ENCODE measurements at places on chromosomes 2 and 18. TPM values are rescaled to one million over a fixed set of nuclear protein-coding genes. Genes with fewer than 3 reads are reported as not detected.

- no peak for DNase-seq
These were observed 8.4 kb downstream of the KCNIP3 start for GRCh38 chr2:95305380-95306061.

The LBX2 gene
- 0.76 TPM for polyA plus RNA-seq

The ANKAR gene
- polyA plus RNA-seq: 3.5 TPM

GRCh38 chr2:234677758-234678538 is 181.1 kb upstream of the ARL4C start:
- no peak for DNase-seq

The ASXL3 gene
- polyA plus RNA-seq: 0.16 TPM

The PCBP1 gene
- polyA plus RNA-seq: 63.8 TPM

DNA sequence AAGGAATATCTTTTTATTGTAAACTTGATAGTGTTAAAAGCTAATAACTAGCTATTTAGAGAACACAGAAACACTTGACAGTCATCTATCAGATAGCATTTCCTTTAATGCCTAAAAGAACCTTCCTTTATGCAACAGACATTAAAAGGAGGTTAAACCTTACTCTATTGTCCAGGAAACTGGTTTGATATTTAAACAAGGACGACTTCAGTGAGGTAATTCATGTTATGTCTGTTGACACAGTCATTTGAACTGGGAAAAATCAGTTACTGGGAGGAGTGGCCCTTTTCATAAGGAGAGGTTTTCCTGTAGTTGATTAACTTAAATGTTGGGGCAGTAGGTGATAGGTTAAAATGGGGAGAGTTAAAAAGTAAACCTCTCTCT is 6.7 kb downstream of the TGIF1 start:
- DNase-seq: no peak

DNA sequence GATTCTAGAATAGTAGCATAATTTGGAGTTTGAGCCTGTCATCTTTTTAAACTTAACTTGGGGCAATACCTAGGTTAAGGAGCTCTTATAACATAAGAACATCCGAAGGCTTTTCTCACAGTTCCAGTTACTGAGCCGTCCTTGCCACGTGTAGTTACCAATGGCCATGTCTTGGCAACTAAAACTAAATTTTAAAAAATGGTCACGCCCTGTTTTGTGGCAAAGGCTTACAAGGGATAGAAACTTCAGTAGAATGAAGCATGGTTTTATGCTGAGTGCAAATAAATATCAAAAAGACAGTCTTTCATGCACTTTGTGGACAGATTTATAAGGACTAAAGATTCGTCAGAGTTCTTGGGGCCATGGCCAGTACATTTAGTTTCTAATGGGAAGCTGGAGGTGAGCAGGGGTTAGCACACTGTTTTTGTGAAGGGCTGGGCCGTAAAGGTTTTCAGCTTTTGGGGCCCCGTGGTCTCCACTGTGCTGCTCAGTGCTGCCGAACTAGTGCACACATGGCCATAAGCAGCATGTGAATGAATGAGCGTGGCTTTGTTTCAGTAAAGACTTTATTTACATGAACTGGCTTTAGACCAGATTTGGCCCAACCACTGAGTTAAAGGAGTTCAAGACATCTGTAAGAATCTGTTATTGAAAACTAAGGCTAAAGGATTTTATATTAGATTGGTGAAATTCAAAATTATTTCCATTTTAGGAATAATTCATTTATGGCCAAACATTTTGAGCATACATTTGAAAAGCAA is 41.1 kb downstream of the GRHL1 start:
- no peak for DNase-seq

- no peak for DNase-seq
These were observed 543 bp downstream of the HADHB start for GRCh38 chr2:26245231-26245732.

- no peak for DNase-seq
These were observed 113.9 kb downstream of the INO80D start for GRCh38 chr2:205972113-205972512.

DNA sequence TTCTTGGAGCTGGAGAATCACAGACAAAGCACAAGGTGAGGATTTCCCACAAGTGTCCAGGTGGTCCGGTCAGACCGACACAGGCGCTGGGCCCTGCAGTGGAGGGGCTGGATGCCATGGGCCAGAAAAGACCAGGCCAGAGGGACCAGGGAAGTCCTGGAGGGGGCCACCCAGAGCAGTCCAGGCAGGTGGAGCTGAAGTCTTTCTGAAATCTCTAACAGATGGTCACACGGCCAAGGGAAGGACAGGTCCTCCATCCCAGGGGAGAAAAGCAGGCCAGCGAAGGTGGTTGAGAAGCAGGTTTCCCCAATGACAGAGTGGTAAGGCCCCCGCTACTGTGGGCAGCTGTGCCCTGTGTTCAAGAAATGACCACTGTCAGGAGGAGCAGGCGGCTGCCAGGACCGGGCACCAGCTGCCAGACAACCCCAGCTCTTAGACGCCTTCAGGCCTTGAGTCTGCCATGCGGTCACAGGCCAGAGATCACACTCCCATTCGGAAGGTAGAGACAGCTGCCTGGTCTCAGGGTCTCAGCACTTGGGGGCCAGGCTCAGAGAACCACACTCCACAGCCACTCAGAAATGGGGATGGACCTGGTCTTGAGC is 25.9 kb downstream of the HS1BP3 start:
- DNase-seq: no peak

DNA sequence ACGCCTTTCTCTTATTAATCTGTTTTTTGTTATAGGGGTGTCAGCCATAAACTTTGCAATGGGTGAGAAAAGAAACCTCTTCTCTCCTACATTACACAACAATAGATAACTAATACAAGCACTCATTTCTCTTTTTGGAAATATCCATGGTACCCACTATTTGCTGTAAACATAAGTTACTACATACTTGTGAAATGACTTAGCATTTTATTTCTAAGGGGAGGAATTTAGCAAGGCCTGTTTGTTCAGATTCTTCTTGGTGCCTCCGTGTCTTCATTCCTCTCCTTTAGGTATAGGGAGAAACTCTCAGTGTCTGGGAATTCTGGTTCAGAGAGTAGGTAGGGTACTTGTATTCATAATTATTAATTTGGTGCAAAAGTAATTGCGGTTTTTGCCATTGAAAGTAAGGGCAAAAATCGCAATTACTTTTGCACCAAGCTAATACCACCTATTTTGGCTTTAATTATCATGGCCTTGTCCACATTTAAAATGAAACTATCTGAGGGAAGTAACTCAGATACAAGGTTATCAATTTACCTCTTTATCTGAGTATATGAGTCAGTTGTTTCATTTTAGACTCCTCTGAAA is 134.8 kb downstream of the MREG start:
- no peak for DNase-seq

GRCh38 chr2:136000502-136000901 is 15.1 kb upstream of the DARS1 start:
- DNase-seq: no peak

DNA sequence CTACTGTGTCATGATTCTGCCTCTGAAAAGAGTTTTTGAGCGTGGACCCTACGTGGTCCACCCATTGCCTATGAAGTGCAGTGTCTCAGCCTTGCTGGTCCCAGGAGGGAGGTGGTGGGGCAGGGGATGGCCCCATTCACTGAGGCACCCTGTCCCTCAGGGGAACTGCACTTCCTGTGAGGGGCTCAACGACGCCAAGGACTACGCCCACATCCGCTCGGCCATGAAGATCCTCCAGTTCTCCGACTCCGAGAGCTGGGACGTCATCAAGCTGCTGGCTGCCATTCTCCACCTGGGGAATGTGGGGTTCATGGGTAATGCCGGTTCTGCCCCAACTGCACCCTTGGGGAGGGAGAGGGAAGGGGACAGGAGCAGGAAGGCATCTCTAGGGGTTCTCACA is 42.5 kb downstream of the MYO7B start:
- no peak for DNase-seq

- DNase-seq: no peak
These were observed 62.1 kb downstream of the LRRTM1 start for GRCh38 chr2:80242355-80242910.

The BUB1 gene
- 14.1 TPM for polyA plus RNA-seq

The PTGR3 gene
- polyA plus RNA-seq: 30.9 TPM

GRCh38 chr2:26074676-26075075 is 40.8 kb downstream of the RAB10 start:
- DNase-seq: no peak

The ZNF236 gene
- polyA plus RNA-seq: 5.3 TPM

The SP140 gene
- 1.5 TPM for polyA plus RNA-seq

- DNase-seq: no peak
These were observed 57.8 kb downstream of the KIF1A start for GRCh38 chr2:240762249-240762648.

- DNase-seq: no peak
These were observed 260.4 kb upstream of the DSEL start for GRCh38 chr18:67776929-67777328.

The IL1RN gene
- not detected for polyA plus RNA-seq

DNA sequence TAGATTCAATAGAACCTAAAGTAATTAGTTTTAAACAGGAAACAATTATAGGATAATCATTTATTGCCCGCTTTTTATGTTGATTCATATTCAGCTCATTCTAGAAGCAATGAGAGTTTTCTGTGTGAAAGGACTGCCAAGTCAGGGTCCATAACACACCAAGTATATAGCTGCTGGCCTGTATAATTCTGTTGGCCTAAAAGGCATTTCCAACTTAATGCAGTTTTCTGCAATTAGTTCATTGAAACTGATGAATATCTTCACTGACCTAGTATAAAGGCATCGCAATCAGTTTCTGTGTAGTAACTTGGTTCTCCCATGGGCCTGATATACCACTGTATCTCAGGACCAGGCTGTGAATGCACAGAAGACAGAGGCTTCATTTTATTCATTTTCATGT is 69.1 kb upstream of the GRB14 start:
- DNase-seq: no peak

The VSNL1 gene
- 0.86 TPM for polyA plus RNA-seq

DNA sequence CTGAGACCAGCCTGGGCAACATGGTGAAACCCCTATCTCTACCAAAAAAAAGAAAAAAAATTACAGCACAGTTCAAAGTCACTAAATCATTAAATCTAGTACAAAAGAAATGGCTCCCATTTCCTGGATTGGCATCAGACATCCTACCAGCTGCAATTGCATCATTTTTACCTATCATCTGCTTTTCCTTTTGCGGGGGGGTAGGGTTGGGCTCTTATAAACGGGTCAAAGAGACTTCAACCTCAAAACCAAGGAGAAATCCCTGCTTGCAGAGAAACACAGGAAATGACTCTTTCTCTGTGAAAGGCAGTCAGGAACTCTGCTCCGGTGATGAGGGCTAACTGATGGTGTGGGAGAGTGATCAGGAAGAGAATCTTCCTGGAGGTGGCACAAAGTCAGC is 45.3 kb upstream of the RFX8 start:
- no peak for DNase-seq

DNA sequence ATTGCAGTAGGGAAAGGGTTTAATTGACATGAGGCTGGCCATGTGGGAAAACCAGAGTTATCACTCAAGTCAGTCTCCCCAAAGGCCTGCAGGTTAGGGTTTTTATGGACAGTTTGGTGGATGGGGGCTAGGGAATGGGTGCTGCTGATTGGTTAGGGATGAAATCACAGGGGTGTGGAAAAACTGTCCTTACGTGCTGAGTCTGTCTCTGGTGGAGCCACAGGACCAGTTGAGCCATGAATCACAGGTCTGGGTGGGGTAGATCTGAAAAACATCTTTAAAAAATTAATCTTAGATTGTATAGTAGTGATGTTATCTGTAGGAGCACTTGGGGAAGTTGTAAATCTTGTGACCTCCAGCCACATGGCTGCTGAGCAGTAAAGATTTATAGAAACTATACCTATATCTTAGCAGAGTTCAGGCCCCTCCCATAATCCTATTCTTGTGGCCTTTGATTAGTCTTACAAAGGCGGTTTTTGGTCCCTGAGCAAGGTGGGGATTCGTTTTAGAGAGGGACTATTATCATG is 139.6 kb downstream of the COMMD1 start:
- no peak for DNase-seq

- DNase-seq: no peak
These were observed 102.6 kb upstream of the GLI2 start for GRCh38 chr2:120632796-120633646.

GRCh38 chr2:85949280-85949679 is 60.5 kb upstream of the ST3GAL5 start:
- no peak for DNase-seq

The SPRED2 gene
- polyA plus RNA-seq: 18.6 TPM

DNA sequence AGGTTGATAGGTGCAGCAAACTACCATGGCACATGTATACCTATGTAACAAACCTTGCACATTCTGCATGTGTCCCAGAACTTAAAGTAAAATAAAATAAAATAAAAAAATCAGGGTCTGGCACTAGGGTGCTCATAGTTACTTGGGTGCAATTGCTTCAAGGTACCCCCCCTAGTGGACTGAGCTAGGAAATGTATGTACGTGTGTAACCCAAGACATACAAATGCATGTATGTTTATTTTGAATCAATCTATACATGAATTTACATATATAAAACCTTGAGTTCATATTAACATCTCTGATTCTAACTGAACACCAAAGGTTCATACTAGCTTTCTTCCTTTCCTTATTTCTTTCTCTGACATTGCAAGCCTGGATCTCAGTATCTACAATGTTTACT is 51.5 kb downstream of the USP37 start:
- no peak for DNase-seq

The IL18R1 gene
- 2.5 TPM for polyA plus RNA-seq

Data from AG04450 (cell line).